ENCODE measurements at places on chromosomes 1 and 21. TPM values are rescaled to one million over a fixed set of nuclear protein-coding genes. Genes with fewer than 3 reads are reported as not detected.

- H3K27ac ChIP-seq: no peak overlapping the region
- no peaks in the 10 kb centered on the region for H3K4me1 ChIP-seq
- no peak overlapping the region for H3K4me3 ChIP-seq
- no peak for DNase-seq
- H3K27me3 ChIP-seq: no peaks in the 10 kb centered on the region
Observed at GRCh38 chr1:50358962-50359361, 64.3 kb downstream of the DMRTA2 start.

The ADCY10 gene
- not detected for total RNA-seq

GRCh38 chr1:41735139-41735538 lies 183.6 kb downstream of the HIVEP3 start:
- DNase-seq: no peak
- H3K4me1 ChIP-seq: no peaks in the 10 kb centered on the region
- H3K4me3 ChIP-seq: no peak overlapping the region
- no peaks in the 10 kb centered on the region for H3K27me3 ChIP-seq
- no peak overlapping the region for H3K27ac ChIP-seq

DNA sequence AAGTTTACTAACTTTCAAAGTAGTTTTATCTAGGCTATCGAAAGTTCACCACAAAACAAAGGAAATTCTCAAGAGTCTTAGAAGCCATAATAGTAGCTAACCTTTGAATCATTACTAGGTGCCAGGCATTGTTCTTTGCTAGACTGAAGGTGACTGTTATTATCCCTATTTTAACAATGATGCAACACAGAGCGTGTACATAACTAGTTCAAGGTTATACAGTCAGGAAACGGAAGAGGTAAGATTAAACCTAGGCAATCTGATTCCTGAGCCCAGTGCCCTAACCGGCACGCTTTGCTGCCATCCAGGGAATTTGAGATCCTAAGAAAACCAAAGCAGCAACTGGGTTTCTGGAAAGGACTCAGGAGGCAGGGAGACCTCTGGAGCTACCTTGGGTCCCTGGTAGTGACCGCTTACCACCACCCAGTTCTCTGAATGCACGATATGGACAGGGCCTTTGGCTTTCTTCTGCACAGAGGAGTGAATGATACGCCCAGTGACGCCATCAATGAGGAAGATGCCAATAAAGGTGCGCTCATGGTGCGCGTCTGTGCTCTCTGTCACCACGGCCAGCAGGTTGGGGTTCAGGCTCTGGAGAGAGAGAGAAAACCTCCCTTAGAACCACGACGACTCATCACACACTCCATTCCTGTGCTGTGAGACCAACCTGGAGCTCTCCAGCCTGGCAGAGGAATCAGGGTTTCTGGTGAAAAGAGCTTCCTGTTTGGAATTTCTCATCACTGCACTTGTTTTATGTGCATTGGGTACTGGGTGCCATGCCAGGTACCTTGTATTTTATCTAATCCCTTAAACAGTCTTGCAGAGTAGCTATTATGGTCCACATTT lies 13.1 kb upstream of the UBR4 start:
- H3K4me1 ChIP-seq: peaks cover 7% of the 10 kb centered on the region
- H3K4me3 ChIP-seq: no peak overlapping the region
- DNase-seq: no peak
- H3K27me3 ChIP-seq: no peaks in the 10 kb centered on the region
